Activated CD4-positive, alpha-beta T cell treated with anti-CD3 and anti-CD28 coated beads, Interleukin-2, amount 50 U/mL, for 4 hours (primary cell): ENCODE measurements at places on chromosomes 1 and 21.

GRCh38 chr1:70717656-70718055 is 306.6 kb downstream of the CTH start:
- DNase-seq: no peak

GRCh38 chr1:224253721-224254120 is 70.7 kb downstream of the DEGS1 start:
- no peak for DNase-seq

GRCh38 chr1:212671342-212672031 is 28.2 kb downstream of the BATF3 start:
- no peak for DNase-seq

DNA sequence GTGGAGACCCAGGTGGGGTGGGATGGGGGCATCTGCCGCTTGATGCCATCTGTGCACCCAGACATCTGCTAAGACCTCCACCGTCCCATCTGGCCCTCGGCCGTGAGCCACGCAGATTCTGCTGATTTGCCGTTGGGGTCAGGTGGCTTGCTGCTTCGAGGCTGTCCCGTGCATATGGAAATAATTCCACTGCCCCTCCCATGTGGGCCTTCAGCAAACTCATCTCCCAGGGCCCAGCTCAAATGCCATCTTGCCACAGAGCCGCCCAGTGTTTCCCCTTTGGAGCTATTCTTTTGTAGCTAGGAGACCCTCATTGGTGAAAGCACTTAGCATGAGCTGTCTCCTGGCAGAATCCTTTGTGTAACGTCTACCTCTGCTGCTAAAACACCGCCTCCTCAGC is 99.8 kb downstream of the KAZN start:
- no peak for DNase-seq

GRCh38 chr1:228082918-228083870 is 686 bp downstream of the ARF1 start:
- DNase-seq: no peak

DNA sequence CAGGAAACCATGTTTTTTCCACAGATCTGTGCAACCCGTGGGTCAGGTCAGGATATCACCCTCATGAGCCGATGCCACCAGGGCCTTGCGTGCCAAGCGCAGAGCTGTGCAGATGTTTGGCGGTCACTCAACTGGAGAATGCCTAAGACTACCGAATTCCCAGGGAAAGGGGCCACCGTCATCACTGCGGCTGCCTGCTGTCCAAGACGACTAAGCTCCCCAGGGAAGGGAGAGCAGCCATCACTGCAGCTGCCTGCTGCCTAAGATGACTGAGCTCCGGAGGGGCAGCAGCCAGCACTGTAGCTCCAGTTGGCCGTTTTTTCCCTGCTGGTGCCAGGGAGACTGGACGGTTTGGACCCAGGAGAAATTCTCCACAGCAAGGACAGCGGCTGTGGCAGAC is 31.1 kb downstream of the AKT3 start:
- no peak for DNase-seq

- no peak for DNase-seq
Observed at GRCh38 chr1:244394826-244395765, 56.6 kb downstream of the ADSS2 start.

DNA sequence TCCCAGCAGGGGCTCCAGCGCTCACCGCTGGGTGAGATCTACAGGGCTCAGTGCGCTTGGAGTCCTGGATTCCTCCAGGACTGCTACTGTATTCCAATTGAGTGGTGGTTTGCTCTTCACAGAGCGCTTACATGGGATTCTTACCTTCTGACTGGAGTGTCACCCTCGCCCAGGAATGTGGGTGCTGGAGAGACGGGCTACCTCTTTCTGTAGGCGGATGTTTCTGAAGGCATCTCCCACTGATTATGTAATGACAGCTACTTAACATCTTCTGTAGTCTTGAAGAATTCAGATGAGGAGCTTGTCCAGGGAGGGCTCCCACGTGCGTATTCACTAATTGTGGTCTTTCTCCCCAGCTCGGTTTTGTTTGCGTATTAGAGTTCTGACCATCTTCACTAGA is 154.2 kb downstream of the DYRK1A start:
- no peak for DNase-seq

DNA sequence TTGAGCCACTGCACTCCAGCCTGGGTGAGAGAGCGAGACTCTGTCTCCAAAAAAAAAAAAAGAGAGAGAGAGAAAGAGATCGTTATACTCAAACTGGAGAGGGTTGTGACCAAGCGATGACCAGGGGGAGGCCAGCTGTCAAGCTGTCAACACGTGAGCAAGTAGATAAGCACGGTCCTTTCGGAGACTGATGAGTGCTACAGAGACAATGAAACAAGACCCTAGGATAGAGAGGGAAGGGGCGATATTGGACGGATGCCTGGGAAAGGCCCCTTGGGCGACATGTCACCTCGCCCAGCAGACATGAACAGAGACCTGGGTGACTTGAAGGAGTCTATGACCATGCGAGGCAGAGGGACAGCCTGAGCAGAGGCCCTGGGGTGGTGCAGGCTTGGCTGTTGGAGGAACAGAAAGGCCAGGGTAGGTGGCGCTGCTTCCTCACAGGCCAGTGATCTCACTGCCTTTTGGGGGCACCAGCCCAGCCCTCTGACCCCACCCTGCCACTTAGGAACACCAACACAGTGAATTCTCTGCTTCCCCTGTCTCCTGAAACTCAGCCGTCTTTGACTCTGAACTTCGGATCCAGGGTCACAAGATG is 100.8 kb upstream of the IFFO2 start:
- no peak for DNase-seq
